ENCODE measurements at places on chromosomes 12 and 14. TPM values are rescaled to one million over a fixed set of nuclear protein-coding genes. Genes with fewer than 3 reads are reported as not detected.

- peak; percentile 82 for DNase-seq
Observed at GRCh38 chr12:76037130-76038103, 5.8 kb upstream of the PHLDA1 start.

PDE3A gene
- total RNA-seq = under 0.01 TPM

MANSC4 gene
- total RNA-seq = not detected

DNA sequence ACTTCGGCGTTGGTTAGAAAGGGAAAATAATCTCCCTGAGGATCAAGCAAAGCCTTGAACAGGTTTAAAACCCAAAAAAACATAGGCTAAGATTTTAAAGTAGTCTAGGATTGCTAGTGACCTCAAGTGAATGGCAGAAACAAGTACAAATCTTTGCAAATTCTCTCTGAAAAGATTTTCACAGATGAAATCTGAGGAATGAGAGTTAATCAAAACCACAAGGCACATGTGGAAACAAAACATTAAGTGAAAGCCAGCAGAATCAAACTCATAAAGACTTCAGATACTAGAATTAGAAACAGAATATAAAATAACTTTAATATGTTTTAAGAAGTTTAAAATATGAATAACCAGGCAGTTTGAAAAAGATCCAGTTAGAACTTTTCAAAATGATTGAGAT lies 52.2 kb upstream of the CFL2 start:
- no peak for DNase-seq

GRCh38 chr14:100203962-100204834 lies 34.7 kb upstream of the YY1 start:
- no peak for DNase-seq
